ENCODE measurements at places on chromosomes 2 and 18.

GRCh38 chr2:163185160-163185559 is 346.6 kb upstream of the KCNH7 start:
- no peak for DNase-seq

- peak; percentile 60 for DNase-seq
Measured at GRCh38 chr2:26316041-26316440, 29.9 kb upstream of the SELENOI start.

DNA sequence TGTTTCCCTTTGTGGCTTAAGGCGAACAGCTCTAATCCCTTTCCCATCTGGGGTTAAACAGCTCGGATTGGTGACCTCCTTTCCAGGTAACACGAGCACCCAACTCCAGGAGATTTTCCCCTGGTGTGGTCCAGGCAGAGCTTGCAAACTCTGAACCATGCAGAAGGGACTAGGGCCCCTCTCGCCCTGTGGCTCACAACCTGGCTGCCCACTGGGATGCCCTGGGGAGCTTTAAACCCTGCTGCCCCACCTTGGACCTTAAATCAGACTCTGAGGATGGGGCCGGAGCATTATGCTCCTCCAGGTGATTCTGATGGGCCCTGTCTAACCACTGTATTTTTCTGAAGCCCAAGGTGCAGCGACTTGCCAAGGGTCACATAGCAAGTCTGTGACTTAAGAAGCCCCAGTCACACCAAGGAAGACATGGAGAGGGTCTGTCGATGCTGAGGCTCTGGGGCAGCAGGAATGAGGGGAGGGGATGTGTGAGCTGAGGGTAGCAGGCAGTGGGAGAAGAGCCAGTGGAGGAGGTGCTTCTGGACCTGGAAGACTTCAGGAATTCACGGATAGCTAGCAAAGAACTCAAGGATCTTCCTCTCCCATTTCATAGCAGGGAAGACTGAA is 5.9 kb downstream of the ARID5A start:
- DNase-seq = no peak

- DNase-seq = no peak
Measured at GRCh38 chr2:23465936-23466335, 81.0 kb downstream of the KLHL29 start.

- no peak for DNase-seq
Measured at GRCh38 chr2:9937258-9937657, 14.2 kb upstream of the GRHL1 start.

GRCh38 chr2:161139098-161139987 is 20.9 kb upstream of the TANK start:
- no peak for DNase-seq

GRCh38 chr2:237500681-237501424 is 13.8 kb downstream of the MLPH start:
- DNase-seq = no peak

DNA sequence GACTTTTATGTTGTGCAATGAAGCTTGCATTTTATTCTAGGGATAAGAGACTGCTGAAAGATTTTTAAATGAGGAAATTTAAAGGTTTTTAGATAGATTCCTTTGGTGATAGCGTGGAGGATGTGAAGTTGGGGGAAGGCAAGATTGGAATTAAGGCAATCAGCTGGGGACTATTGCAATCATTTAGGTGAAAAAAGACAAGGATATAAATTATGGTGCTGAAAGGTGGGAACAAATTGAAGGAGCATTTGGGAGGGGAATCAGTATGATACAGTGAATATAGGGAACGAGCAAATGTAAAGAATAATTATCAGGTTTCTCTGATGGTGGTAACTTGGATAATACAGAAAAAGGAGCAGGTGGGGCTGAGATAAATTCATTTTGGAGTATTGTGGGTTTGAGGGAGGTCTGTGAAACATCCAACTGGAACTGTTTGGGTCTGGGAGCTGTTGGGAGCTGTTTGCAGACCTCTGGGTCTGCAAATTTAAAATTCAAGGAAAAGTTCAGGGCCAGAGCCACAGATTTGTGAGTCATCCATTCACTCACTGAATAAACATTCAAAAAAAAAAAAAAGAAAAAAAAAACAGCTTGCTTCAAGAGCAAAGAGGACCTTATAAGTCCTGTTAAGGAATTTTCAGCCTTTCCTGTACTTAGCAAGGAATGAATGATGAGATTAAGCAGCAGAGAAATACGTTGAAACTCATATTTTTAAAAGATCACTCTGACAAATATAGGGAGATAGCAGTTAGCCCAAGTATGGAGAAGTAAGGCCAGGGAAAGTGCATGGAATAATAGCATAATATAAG is 257.5 kb upstream of the FN1 start:
- no peak for DNase-seq

DNA sequence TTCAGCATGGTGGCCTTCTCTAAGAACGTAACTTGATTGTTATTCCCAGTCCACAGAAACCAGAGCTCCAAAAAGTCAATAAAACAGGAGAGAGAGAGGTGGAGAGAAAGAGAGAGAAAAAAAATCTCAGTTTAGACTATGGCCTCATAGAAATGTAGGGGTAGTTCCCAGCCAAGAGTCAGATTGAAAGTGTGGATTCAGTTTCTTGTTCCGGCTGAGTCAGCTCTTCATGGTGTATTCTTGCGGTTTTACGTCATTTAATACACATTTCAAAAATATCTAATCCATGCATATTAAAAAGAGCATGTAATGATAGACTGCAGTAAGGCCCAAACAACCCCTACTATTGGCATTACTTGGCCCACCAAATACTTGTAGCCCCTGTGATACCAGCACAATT is 303.9 kb downstream of the ETAA1 start:
- DNase-seq = no peak

- peak; percentile 10 for DNase-seq
Measured at GRCh38 chr2:74426181-74426758, 4.7 kb downstream of the WDR54 start.

DNA sequence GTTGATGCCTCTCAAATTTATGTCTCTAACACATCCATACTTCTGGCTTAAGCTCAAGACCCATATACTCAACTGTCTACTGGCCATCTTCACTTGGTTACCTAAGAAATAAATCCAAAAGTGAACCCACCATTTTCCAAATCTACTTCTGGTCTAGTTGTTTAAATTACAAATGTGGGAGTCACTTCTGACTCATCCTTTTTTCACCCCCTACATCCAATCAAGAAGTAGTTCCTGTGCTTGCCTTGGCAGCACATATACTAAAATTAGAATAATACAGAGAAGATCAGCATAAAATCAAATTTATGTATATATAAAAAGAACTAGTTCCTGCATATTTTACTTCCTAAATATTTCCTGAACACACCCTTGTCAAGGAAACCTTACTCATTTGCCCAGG is 53.6 kb downstream of the STRN start:
- DNase-seq = no peak

DNA sequence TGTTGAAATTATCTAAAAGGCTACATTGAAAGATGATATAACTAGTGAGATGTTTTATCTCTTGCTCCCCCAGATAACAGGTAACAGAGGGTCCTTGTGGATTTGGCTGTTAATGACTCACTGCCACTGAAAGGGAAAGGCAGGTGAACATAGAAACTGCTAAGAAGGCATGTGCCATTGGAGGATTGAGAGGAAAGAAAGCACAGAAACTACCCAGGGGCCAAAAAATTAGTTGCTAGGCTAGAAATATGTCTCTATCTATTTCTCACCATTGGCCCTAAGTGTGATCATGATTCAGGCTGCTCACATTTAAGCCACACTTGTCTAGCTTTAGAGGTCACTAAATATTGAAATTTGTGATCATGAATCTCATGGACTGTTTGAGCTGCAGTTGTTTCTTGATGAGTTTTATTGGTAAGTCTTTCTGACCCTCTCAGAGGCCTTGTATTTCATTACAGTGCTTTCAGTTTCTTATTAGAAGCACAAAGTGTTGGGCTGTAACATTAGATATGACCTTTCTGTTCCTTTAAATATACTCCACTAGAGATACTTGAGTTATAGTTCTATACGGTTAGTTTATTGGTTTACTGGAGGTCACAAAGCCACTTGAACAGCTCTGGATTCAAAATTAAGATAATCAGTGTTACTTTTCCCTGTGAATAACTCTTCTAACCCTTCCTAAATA is 26.2 kb downstream of the NAB1 start:
- DNase-seq = no peak

DNA sequence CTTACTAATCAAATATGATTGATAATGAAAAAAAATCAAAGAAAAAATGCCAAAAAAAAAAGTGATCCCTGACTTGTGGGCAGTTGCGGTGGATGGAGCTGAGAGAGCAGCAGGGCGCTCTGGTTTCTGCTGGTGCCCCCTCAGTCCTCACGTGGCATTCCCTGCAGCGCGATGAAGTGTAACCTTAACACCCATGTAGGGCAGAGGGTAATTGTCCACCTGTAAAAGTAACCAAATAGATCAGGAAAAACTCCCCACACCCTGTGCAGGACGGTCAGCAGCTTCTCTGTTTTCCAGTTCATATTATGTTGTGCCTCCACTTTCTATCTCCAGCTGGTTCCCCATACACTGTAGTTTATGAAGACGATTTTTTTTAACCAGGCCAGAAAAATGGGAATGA is 25.0 kb downstream of the COA5 start:
- no peak for DNase-seq

- no peak for DNase-seq
Measured at GRCh38 chr2:6418291-6418690, 447.4 kb downstream of the CMPK2 start.

- no peak for DNase-seq
Measured at GRCh38 chr2:163187995-163188655, 349.6 kb upstream of the KCNH7 start.

GRCh38 chr2:235976516-235976915 is 191.7 kb downstream of the GBX2 start:
- no peak for DNase-seq

DNA sequence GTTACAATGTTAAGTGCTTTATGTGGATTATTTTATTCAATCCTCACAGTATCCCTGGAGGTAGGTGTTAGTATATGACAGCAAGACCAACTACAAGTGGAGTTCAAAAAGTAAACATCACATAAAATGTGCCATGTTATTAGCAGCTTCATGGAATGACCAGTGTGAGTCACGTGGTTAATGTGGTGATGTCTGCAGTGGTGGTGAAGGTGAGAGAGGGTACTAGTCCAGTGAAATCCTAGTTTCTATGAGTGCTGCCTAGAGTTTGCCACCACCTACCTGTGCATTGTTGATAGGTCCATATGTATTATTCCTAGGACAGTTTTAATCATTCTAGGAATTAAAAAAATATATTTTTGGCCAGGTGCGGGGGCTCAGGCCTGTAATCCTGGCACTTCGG is 865.2 kb upstream of the DDX18 start:
- no peak for DNase-seq

All from D341Med (cell line).